Left forelimb (tissue), 1 donor: ENCODE measurements at places on chromosomes 2 and 18.
A peak's percentile ranks its signal among the peaks of the same experiment; 100 is the strongest.

GRCh38 chr2:118779362-118779761, 68.1 kb downstream of the EN1 start:
- no peak for DNase-seq

DNA sequence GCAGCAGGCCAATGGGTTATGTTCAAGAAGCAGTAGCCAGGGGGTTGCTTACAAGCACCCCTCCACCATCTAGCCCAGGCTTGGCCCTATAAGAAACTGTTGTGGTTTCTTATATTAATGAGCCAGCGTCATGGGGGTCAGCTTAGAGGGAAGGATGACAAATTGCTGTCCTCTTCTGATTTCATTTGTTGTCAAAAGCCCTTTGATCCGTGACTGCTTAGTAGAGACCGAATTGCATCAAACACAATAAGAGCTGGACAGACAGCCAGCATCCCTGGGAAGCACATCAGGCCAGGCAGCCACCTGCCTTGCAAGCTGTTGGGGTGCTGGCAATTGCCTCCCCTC, 206.6 kb upstream of the SETBP1 start:
- no peak for DNase-seq

DNA sequence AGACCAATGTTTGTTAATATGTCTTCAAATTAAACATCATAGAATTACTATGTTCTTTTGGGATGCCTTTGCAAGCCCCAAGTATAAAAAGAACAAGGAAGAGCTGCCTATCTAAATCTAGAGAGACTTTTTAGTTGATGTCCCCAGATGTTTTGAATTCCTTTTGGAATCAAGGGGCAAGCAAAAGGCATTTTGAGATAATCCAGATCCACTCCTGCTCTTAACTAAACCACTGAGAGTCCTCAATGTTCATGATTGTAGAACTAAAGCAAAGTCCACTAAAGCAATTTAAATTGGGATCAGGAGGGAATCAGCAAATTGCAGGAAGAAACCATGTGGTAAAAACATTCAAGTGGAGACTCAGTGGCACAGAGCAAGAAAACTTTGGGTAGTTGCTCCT, 558.5 kb upstream of the VRK2 start:
- DNase-seq: no peak

- no peak for DNase-seq
Measured at GRCh38 chr18:54162431-54162830, 62.0 kb downstream of the MBD2 start.

GRCh38 chr2:86031151-86031550, 74.5 kb downstream of the POLR1A start:
- DNase-seq: no peak

- DNase-seq: no peak
Measured at GRCh38 chr18:21053127-21053526, 58.5 kb downstream of the ROCK1 start.

- DNase-seq: no peak
Measured at GRCh38 chr2:44802777-44803424, 138.6 kb upstream of the SIX3 start.

DNA sequence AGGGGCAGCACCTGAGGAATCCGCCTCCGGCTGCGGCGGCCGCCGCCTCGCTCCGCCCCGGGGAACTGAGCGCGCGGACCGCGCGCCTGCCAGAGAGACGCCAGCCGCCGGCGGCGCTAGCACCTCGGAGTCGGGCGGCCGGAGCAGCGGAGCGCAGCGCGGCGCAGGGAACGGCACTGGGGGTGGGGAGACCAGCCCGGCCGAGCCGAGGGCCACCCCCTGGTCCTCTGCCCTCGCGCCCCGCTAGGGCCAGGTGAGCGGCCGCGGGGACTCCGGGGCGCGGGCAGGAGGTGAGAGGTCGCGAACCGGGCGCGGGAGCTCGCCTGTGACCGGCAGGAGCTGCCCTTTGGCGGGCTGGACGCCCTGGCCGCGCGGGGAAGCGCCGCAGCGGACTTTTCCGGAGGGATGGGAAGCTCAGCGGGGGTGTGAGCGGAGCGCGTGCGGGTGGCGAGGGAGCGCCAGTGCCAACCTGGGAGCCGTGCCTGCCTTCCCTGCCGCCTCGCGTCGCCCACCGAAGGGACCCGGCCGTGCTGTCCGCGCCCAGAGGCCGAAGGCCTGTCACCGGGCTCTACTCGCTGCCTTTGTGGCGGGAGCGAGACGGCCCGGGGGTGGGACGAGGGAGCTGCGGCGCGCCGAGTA, at the start of gene GREB1L:
Gene GREB1L, plus strand, starts transcription at position 92 of the 639 bp plus-strand sequence. CDS start 141,287 bp downstream, outside the sequence.
- DNase-seq: peak; percentile 69

DNA sequence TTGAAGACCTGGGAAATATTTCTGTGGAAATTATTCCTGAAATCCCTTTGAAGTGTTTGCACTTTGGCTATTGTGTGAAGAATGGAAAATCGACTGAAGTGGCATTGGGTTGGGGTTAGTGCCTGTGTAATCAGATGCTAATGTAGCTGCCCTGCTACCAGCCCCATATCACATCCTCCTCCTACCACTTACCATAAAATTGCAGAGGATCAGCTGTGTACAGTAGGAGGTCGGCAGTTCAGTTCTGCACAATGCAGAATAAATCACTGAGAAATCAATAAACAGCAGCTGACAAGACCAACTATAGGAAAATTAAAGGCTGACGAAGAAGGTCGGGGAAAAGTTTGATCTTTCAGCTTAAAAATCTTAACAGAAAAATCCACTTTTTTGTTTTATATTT, 440.9 kb downstream of the PTPRM start:
- DNase-seq: no peak

DNA sequence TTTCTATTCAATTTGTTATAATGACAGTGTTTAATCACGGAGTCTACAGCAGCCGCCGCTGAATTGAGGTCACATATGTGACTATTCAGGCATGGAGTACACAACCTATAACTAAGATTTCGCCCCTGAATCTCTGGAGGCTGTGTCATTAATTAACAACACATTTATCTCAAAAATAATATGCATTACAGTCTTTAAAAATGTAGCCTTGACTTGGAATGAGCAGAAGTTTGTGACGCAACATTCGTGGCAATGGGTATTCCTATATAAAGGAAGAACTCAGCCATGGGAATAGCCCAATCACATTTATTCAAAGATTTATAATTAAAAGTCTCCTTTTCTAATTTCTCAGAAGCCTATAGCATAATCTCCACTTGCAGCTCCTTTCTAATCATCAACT, 60.6 kb upstream of the LYPD1 start:
- DNase-seq: no peak

GRCh38 chr2:201254081-201254730, 6.1 kb upstream of the CASP8 start:
- no peak for DNase-seq

GRCh38 chr2:37556256-37556655, 115.2 kb downstream of the CDC42EP3 start:
- DNase-seq: no peak

DNA sequence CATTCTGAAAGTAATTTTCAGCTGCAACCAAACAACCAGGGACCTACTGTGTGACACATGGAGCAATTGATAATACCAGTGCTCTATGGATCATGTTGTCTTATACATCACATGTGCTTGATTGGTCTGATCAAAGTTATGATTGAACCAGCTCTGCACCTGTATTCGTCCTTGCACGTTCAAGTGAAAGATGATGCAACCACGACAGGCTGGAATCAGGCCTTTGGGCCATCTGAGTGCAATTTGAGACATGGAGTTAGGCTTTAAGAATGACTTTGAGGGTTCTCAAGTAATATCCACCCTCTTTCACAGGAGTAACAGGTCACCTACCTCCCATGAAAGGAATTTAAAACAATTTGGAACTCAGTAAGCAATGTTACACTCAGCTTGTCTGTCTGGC, 165.2 kb downstream of the SLC8A1 start:
- no peak for DNase-seq

- DNase-seq: no peak
Measured at GRCh38 chr2:200670751-200671150, 84.9 kb downstream of the AOX1 start.

- DNase-seq: no peak
Measured at GRCh38 chr2:67945940-67946339, 116.9 kb downstream of the C1D start.

DNA sequence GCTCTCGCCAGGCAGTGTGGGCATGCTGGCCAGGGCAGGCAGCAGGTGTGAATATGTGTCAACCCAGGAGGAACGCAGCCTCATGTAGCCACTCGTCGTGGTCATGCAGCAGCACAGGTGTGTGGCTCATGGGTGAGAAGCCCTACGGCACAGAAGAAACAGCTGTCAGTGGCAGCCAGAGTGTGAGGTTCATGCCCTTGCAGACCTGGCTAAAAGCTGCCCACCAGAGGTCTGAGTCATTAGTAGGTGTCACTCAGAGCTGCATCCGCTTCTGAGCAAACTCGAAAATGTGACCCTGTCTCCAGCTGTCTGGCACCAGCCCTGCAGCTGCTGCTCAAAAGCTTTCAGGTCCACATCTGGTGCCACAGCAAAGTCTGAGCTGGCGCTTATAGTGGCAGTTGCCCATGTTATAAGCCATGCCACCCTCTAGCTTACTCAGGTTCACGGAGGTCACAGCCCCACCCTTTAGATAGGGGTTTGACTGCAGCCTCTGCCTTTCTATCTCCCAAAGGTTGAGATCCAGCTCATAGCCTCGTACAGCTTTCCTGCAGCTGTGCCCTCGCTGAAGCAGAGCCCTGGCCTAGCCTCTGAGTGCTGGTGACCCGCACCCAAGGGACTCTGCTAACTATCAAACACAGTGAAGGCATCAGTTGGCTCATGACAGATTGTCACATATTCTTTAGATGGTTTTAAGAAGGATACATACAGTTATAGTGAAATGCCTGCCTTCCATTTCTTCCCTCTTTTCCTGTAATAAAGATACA, 195.0 kb downstream of the CCDC102B start:
- DNase-seq: no peak

GRCh38 chr2:127472268-127472667, 54.0 kb downstream of the IWS1 start:
- no peak for DNase-seq

DNA sequence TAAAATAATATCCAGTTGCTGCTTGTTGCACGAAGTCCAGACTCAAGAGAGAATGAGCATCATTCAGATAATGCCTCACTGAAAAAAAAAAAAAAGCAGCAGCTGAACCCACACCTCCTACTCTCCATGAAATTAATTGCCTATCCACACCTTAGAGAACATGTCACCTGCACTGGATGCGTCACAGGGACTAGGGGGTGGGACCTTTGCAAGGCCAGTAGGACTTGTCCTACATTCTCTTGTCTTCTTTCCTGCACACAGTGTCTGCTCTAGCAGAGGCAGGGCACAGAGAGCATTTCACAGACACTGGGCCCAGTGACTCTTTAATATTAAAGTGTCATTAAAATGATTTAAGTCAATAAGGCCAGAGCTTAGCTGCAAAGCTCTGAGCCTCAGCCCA, at the start of gene ABCA12:
Gene ABCA12, minus strand, starts transcription at position 148 of the 400 bp plus-strand sequence. CDS start 418 bp downstream, outside the sequence.
- no peak for DNase-seq

GRCh38 chr2:32418778-32419177, 62.0 kb downstream of the BIRC6 start:
- DNase-seq: no peak

DNA sequence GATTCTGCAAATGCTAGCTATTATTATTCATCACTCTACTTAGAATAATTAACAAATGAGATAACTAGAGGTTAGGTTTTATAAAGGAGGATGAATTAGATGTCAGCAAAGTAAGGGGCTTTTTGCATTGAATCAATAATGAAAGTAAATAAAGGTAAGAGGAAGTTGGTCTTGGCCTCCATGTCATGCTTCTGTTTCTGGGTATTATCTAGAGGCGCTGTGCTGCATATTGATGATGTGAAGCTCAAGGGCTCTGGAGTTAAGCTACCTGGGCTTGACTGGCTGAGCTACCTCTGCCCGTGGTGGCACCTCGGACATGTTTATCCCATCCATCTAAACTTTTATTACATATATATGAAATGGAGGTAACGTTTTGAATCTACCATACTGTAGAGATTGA, 350.9 kb downstream of the PARD3B start:
- DNase-seq: no peak

DNA sequence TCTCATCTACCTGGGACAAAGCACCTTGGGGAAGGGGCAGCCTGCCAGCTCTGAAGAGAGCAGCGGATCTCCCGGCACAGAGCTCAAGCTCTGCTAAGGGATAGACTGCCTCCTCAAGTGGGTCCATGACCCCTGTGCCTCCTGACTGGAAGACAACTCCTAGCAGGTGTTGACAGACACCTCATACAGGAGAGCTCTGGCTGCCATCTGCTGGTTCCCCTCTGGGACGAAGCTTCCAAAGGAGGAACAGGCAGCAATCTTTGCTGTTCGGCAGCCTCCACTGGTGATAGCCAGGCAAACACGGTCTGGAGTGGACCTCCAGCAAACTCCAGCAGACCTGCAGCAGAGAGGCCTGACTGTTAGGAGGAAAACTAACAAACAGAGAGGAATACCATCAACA, 549.9 kb upstream of the LRATD1 start:
- DNase-seq: no peak
